Stimulated activated CD4-positive, alpha-beta T cell treated with anti-CD3 and anti-CD28 coated beads, Interleukin-1b, Interleukin-23, amount 100 ng/mL, for 24 hours (primary cell): ENCODE measurements at places on chromosomes 5 and 9.

DNA sequence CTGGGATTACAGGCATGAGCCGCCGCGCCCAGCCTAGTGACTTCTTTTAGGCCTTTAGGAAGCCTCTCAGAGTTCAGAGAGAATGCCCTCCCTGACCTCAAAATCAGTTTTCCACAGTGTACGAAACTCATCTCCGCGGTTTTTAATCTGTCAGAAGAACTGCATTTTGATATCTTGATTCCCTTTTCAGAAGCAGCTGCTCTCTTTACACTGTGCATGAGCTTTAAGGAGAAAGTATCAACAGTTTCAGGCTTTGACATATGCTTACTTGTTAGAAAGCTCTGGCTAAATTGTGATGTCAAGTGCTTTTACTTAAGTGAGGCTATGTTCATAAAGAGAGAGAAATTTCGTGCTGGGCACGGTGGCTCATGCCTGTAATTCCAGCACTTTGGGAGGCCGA lies 74.6 kb downstream of the USP20 start:
- no peak for DNase-seq

- DNase-seq: no peak
Observed at GRCh38 chr5:128408622-128409021, 129.4 kb downstream of the FBN2 start.

GRCh38 chr5:127041571-127041970 lies 11.2 kb upstream of the MARCHF3 start:
- no peak for DNase-seq

- no peak for DNase-seq
Observed at GRCh38 chr9:79824265-79824664, 252.5 kb downstream of the TLE4 start.

- no peak for DNase-seq
Observed at GRCh38 chr5:178417391-178417811, 172.8 kb downstream of the COL23A1 start.

GRCh38 chr9:121242219-121242958 lies 25.6 kb upstream of the GSN start:
- no peak for DNase-seq

GRCh38 chr5:53971131-53971530 lies 339.2 kb downstream of the ARL15 start:
- DNase-seq: no peak
